ENCODE measurements at places on chromosomes 6 and 20.

GRCh38 chr6:148888856-148889255 is 142.0 kb downstream of the UST start:
- no peak for DNase-seq

DNA sequence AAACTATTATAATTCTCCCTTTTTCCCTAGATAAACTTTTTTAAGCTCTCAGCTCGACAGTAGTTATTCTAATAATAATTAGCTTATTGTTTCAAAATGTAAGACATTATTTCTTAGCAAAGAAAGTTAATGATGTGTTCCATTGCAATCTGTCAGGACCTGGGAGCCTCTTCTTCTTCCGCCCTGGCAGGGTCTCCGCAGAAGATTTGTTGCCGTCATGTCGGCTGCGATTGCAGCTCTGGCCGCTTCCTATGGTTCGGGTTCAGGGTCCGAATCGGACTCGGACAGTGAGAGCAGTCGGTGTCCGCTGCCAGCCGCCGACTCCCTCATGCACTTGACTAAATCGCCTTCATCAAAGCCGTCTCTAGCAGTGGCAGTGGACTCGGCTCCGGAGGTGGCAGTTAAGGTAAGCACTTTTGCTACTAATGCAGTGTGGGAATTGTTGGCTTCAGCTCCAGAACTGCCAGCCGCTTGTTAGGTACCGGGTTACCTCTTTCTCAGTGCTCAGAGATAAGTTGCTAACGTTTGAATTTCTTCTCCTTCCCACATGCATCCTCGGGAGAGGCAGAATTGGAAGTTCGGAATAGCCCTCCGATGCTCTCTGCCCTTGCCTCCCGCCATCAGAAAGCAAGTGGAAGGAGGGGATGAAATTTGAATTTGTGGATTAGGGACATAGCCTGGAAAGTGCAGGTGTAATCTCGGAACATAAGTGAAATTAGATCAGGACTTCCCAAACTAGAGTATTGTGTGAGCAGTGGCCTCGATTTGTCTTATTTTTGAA is at the start of gene CDC40:
CDC40 (plus strand) TSS at position 200 of the 781 bp plus-strand sequence; CDS start at position 218, 18 bp downstream.
- DNase-seq, result peak; percentile 95

DNA sequence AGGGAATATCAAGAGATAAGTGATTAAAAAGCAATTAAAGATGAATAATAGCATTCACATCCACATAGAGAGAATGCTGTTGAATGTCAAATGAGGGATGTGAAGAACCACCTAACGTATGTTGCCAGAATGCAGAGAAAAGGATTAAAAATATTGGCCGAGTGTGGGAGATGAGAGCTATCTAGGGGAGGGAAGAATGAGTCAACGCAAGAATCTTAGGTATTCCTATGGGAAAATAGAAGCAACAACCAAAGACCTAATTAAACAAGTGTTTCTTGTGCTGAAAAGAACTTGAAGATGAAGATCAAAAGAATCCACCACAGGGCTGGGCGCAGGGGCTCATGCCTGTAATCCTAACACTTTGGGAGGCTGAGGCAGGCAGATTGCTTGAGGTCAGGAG is 12.2 kb upstream of the RSPH3 start:
- DNase-seq, result no peak

DNA sequence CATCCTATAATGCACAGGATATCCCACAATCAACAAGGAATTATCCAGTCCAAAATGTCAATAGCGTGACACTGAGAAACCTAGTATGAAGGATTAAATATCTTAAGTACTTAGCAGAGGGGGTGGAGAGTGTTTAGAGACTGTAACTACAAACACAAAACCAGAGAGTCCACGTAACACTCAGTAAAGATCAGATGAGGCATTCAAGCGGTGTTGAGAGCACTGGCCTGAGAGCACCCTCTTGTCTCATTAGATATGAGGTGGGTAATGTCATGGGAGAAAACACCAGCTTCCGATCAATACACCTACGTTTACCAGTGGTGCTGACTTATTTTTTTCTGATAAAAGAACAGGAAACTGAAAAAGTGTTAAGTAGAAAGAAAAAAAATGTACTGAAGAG is 2.3 kb downstream of the FAM184A start:
- no peak for DNase-seq
